ACHN (cell line): ENCODE measurements at places on chromosomes 1 and 21.

DNA sequence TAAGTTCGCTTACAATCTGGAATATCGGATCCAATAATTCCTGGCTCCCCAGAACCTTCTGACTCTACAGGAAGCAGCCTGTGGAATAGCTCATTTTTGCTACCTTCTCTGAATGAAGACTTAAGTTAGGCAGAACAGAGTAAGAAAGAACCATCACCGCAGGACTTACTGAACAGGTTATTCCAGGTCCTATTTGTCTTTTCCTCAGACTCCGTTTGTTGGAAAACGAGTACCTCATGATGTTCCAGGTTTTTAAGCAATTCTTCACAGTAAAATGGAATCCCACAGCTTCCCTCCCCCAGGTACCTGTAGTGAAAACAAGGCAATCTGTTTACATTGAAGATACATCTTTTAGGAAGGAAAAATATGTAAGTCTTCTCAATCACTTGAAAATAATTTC lies 59.8 kb downstream of the ADCY10 start:
- DNase-seq: no peak

GRCh38 chr1:158179301-158180041 lies 1.2 kb upstream of the CD1D start:
- no peak for DNase-seq

DNA sequence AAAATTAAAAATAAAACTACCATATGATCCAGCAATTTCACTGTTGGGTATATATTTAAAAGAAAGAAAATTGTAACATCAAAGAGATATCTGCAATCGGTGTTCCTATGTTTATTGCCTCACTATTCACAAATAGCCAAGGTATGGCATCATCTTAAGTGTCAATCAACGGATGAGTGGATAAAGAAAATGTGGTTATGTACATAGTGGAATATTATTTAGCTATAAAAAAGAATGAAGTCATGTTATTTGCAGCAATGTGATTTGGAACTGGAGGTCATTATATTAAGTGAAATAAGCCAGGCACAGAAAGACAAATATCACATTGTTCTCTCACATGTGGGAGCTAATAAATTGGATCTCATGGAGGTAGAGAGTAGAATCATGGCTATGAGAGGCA lies 76.3 kb downstream of the RD3 start:
- no peak for DNase-seq

- no peak for DNase-seq
Measured at GRCh38 chr1:89873288-89873687, 52.5 kb downstream of the LRRC8D start.

- no peak for DNase-seq
Measured at GRCh38 chr1:217495249-217495648, 135.6 kb downstream of the GPATCH2 start.

- no peak for DNase-seq
Measured at GRCh38 chr1:174397261-174397660, 50.5 kb upstream of the GPR52 start.

DNA sequence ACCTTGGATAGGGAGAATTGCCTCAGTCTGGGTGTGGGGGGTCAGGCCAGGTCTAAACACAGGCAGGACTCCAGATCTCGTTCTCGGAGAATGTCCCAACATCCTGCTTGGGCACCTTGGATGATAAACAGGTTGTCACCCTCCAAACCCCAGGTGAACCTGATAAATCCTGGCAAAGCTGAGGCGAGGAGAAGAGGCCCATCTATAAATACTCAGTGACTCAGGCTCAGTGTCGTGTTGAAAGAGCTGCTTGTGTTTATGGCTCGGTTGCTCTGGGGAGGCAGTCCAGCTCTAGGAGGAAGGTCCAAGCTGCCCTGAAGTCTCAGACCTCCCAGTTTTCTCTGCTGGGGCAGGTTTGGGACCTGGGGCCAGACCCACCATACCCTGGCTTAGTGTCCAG lies 15.8 kb upstream of the TRIM63 start:
- DNase-seq: no peak

DNA sequence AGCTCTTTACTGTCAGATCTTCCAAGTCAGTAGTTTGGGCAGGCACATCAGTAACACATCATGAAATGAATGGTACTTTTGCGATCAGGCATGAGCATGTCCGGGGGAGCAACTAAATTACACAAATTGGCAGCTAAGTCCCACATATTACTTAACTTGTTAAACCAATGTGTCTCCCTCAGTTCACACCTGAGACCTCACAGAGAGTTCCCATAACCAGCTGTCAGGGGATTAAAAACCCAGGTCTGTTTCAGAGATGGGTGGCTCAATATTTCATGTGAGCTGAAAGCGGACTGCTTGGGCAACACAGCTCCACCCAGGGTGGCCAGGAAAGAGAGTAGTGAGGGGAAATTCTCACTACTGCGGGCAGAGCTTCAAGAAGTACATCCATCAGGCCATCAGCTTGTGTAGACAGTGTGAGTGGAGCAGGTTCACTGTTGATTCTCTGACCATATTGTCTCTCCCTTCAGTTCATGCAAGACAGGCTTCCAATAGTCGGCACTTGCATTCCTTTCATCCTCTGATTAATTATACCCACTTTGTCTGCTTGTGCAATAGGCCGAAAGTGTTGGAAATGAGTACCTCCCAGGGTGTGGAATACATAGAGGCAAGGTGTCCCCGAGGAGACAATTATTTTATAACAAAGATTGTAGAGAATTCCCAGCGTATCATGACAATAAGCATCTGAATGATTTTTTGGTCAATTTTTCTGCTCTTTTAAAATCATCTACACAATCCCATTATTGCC lies 139.9 kb downstream of the PTGER3 start:
- no peak for DNase-seq

GRCh38 chr1:114453361-114453784 lies 57.6 kb downstream of the TRIM33 start:
- no peak for DNase-seq

GRCh38 chr1:52007215-52008002 lies 16.9 kb upstream of the RAB3B start:
- DNase-seq: peak; percentile 55

- DNase-seq: no peak
Measured at GRCh38 chr1:187477103-187477502, 648.4 kb downstream of the PLA2G4A start.

- no peak for DNase-seq
Measured at GRCh38 chr21:25323356-25323949, 283.8 kb downstream of the MRPL39 start.

- DNase-seq: no peak
Measured at GRCh38 chr21:35587841-35588380, 472.4 kb downstream of the SETD4 start.
